Caco-2 (cell line): ENCODE measurements at places on chromosomes 2 and 18. TPM values are rescaled to one million over a fixed set of nuclear protein-coding genes. Genes with fewer than 3 reads are reported as not detected.
A peak's percentile ranks its signal among the peaks of the same experiment; 100 is the strongest.

DNA sequence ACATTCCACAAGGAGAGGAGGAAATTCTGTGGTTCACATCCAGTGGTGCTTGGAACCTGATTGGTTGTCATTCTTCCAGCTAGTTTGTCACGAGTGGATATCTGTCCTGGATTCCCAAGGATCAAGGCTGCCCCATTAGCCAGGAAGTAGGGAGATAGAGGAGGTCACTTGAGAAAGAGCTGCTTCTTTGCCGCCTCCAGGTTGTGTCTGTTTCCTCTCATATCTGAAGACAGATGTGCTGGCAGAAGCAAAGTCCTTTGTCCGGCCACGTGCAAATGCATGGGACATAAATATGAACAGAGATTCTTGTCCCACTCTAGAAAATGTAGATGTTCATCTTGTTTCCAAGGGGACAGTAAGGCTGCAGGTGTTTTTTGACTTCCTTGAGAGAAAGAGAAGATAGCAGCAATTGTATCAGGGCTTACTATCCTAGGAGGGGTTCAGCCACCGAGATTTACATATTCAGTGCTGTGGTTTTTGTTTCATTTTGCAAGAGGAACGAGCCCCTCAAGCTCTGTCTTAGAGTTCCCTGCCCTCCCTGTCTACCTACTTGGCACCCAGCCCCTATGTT is 174.4 kb downstream of the RPIA start:
- no peak for DNase-seq

DNA sequence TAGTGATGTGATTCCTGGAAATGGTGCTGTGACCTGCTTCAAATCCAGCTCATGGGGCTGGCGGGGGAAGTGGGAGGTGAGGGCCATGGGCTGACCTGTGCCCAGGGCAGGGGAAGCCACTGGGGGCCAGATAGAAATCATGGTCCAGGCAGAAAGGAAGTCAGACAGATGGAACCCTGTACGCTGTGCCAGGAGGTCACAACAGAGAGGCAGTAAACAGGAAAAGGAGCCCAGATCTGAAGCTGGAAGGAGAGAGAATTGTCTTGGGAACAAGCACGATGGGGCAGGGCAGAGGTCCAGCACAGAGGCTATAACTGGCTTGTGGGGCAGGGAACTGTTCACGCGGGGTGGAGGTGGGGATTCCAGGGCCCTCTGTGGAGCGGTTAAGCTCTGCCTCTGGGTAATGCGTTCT is 76.0 kb downstream of the RNF144A start:
- no peak for DNase-seq

DNA sequence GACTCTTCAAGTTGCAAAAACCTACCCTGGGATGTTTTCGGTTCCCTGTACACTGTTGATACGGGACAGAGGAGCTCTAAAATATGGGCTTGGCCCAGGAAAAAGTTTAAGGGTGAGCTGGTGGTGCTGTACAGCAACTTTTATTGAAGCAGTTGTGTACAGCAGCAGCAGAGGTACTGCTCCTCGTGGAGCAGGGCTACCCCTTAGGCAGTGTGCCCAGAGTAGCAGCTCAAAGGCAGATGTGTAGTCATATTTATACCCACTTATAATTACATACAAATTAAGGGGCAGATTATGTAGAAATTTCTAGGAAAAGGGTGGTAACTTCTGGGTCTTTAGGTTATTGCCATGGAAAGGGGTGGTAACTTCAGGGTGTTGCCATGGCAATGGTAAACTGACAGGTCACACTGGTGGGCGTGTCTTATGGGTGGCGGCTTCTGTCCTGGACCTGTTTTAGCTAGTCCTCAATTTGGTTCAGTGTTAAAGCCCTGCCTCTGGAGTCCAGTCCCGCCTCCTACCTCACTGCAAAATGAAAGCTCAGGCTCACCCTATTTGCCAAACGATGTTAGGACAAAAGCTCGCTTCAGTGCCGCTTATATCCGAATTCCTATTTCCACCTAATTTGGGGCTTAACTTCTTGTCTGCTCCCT is 203.2 kb downstream of the ETAA1 start:
- peak; percentile 9 for DNase-seq

- no peak for DNase-seq
Measured at GRCh38 chr2:18545384-18545783, 15.1 kb downstream of the RDH14 start.

GRCh38 chr2:226733927-226734564 is 65.6 kb downstream of the IRS1 start:
- no peak for DNase-seq

- no peak for DNase-seq
Measured at GRCh38 chr2:28327956-28328922, 64.4 kb upstream of the FOSL2 start.

- peak; percentile 46 for DNase-seq
Measured at GRCh38 chr2:102520009-102520408, 47.0 kb downstream of the SLC9A4 start.

GRCh38 chr18:52657043-52657805 is 317.2 kb downstream of the DCC start:
- DNase-seq: no peak

The ITGA6 gene
- total RNA-seq: 27.8 and 33.0 TPM in 2 replicates

The SOWAHC gene
- 20.3 and 21.4 TPM in 2 replicates for total RNA-seq

The CCNYL1 gene
- total RNA-seq: 39.4 and 40.7 TPM in 2 replicates

DNA sequence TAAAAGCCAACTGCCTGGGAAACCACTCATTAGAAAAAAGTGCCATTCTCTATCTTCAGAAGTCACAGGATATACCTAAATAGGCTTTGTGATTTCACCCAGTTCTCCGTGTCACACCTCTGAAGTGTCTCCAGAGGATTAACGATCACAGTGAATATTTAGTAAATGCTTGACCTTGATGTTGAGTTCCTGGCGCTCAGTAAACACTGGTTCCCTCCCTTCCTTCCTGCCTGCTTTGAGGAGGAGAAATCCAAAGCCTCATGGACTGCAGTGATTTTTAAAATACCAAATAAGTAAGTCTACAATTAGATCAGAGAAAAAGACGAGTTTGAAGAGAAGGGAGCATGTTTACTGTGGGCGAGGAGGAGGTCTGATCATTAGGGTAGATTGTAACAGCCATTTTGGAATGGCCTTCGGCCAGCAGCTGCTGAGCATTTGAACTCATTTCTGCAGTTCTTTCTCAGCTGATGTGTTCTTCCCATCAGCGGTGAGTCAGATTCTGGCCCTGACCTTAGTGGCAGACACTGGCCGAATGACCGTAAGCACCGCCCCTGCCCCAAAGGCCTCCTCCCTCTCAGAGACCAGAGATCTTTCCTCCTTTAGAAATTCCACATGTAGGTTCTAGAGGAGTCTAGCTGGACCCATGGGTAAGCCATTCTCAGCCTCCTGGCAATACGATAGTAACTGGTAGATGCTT is 62.1 kb upstream of the SLC16A14 start:
- DNase-seq: no peak

GRCh38 chr2:232999354-232999753 is 13.7 kb downstream of the NGEF start:
- DNase-seq: no peak

The INSIG2 gene
- total RNA-seq: 12.2 and 14.1 TPM in 2 replicates

The IMPACT gene
- total RNA-seq: 20.3 and 20.6 TPM in 2 replicates

DNA sequence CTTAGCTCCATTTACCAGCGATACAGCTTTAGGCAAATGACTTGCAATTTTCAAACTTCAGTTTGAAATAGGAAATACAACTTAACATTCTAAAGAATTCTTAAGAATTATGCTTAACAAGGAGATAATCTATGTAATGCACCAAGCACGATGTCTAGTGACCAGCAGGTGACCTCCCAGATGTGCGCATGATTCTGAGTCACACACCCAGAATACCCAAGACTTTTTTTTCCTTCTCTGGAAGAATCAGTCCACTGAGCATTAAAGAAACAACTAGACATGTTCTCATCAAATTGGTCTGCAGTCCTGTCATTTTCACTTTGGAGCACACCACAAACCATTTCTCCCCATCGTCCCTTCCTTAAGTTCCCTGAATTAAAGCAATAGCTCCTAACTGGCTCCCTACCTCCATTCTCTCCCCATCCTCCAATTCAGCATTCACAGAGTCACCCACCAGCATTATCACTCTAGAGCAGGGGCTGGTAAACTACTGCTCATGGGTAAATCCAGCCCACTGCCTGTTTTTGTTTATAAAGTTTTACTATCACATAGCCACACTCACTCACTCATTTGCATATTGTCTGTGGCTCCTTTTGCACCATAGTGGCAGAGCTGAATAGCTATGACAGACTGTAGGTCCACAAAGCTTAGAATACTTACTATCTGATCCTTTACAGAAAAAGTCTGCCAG is 13.2 kb downstream of the EVA1A start:
- no peak for DNase-seq

The DYNAP gene
- not detected in 2 replicates for total RNA-seq
